Naive thymus-derived CD8-positive, alpha-beta T cell (primary cell): ENCODE measurements at places on chromosomes 5 and 9. TPM values are rescaled to one million over a fixed set of nuclear protein-coding genes. Genes with fewer than 3 reads are reported as not detected.

SLC23A1 gene
- 0.34 TPM for total RNA-seq

KDM4C gene
- total RNA-seq: 74.5 TPM

CEMIP2 gene
- 67.5 TPM for total RNA-seq

CCDC183 gene
- 2.3 TPM for total RNA-seq

TSSK1B gene
- total RNA-seq: not detected
